ENCODE measurements at places on chromosomes 16 and 17.

GRCh38 chr17:57671667-57672632 is 73.1 kb downstream of the CCDC182 start:
- peak; percentile 72 for DNase-seq

GRCh38 chr17:74465378-74466110 is 890 bp upstream of the CD300A start:
- DNase-seq: no peak

GRCh38 chr16:75590920-75591843 is 25.0 kb downstream of the GABARAPL2 start:
- DNase-seq: no peak

- no peak for DNase-seq
Measured at GRCh38 chr16:67255553-67256221, 6.9 kb downstream of the SLC9A5 start.

DNA sequence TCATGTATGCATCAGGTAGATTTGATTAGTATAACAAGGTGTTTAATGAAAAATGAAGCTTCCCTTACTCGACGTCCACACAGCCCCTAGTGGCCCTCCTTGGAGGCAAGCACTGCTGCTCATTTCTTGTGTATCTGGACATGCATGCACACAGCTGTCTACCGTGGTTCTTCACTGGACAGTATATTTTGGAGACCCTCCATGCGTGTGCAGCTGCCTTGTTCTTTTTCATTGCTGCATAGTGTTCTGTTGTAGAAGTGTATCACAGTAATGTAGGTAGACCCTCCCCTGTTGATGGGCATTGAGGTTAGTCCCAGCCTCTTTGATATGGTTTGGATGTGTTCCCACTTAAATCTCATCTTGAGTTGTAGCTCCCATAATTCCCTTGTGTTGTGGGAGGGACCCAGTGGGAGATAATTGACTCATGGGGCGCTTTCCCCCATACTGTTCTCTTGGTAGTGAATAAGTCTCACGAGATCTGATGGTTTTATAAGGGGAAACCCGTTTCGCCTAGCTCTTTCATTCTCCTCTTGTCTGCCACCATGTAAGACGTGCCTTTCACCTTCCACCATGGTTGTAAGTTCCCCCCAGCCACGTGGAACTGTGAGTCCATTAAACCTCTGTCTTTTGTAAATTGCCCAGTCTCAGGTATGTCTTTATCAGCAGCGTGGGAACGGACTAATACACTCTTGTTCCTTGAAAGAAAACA is 6.3 kb downstream of the CMIP start:
- no peak for DNase-seq

GRCh38 chr17:75301502-75302206 is 12.4 kb upstream of the SLC25A19 start:
- DNase-seq: peak; percentile 95

- no peak for DNase-seq
Measured at GRCh38 chr16:23027386-23027785, 121.9 kb downstream of the USP31 start.

- DNase-seq: no peak
Measured at GRCh38 chr17:14112407-14112806, 43.1 kb downstream of the COX10 start.

GRCh38 chr17:35432176-35433074 is at the start of gene SLFN12:
TSS of gene SLFN12 (minus strand) at chr17:35432500. CDS start at chr17:35423028, 9,472 bp downstream.
- DNase-seq: peak; percentile 90

GRCh38 chr17:28365487-28365886 is 488 bp upstream of the SEBOX start:
- no peak for DNase-seq

- no peak for DNase-seq
Measured at GRCh38 chr17:42618442-42619150, 9.1 kb downstream of the TUBG1 start.

DNA sequence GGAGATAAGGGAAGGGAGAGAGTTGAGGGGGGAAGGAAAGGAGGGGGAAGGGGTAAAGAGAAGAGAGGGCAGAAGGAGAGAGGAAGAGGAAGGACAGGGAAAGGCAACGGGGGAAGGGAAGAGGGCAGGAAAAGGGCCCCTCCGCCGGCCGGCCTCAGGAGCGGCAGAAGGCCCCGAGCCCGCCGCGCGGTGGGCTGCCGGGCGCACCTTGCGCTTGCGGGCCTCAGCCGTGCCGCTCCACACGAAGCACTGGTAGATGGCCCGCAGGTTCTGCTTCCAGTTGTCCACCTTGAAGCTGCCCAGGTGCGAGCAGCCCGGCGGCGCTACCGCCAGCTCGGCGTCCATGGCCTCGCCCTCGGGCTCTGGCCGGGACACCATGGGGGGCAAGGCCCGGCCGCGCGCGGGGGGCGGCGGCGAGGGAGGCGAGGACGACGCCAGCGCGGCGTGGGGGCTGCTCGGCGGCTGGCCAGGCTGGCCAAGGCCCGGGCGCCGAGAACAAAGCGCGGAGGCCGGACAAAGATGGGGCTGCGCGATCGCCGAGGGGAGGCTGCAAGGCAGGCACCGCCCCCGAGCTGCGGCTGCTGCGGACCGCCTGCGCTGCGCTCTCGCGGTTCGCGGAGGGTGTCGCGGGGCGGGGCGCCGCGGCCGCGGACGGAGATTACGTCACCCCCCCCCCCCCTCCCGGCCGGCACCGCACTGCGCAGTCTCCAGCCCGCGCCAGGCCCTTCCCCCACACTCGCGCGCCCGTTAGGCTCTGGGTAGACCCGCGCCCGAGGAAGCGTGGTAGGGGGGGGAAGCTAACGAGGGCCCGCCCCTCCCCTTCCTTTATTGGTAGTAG is at the start of gene USP22:
TSS of gene USP22 (minus strand) at position 554 of the 838 bp plus-strand sequence. CDS start at position 378, 176 bp downstream.
- no peak for DNase-seq

DNA sequence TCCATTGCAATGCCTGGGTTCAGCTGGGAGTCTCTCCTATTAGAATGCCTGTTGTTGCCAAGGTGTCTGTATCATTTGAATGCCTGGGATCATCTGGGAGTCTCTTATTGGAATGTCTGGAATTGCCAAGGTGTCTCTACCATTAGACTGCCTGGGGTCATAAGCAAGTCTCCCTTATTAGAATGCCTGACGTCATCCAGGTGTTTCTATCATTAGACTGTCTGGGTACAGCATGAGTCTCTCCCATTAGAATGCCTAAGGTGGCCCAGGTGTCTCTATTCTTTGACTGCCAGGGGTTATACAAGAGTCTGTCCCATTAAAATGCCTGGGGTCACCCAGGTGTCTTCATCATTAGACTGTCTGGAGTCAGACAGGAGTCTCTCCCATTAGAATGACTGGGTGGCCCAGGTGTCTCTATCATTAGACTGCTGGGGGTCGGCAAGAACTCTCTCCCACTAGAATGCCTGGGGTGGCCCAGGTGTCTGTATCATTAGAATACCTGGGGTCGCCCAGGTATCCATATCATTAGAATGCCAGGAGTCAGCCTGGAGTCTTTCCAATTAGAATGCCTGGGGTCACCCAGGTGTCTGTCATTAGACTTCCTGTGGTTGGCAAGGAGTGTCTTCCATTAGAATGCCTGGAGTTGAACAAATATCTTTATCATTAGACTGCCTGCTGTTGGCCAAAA is 2274.0 kb downstream of the TP53TG3F start:
- no peak for DNase-seq

- no peak for DNase-seq
Measured at GRCh38 chr16:53071748-53072301, 17.0 kb downstream of the CHD9 start.
